ENCODE measurements at places on chromosomes 4 and X. TPM values are rescaled to one million over a fixed set of nuclear protein-coding genes. Genes with fewer than 3 reads are reported as not detected.

TLR8 gene
- 0.35 TPM for polyA plus RNA-seq

DNA sequence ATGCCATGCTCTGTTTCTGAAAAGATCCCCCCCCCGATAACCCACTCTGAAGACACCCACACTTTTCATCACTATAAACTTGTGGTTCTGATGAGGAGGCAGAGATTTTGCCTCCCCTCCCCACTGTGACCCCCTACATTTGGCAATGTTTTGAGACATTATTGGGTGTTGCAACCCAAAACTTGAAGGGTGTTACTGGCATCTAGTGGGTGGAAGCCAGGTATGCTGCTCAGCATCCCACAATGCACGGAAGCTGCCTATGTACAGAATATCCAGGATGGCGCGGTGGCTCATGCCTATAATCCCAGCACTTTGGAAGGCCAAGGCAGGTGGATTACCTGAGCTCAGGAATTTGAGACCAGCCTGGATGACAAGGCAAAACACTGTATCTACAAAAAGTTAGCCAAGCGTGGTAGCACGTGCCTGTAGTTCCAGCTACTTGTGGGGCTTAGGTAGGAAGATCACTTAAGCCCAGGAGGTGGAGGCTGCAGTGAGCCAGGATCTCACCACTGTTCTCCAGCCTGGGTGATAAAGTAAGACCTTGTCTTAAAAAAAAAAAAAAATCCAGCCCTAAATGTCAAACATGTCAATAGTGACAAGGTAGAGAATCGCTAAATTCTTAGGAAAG is 87.3 kb downstream of the SCD5 start:
- DNase-seq = no peak

GRCh38 chrX:100695302-100695701 is 36.6 kb downstream of the SYTL4 start:
- no peak for DNase-seq

IBSP gene
- polyA plus RNA-seq = not detected

All from renal cortex interstitium (tissue), 15 donors.